ENCODE measurements at places on chromosomes 6 and 20.
A peak's percentile ranks its signal among the peaks of the same experiment; 100 is the strongest.

GRCh38 chr20:31988430-31989015 lies 20.6 kb downstream of the XKR7 start:
- no peaks in the 10 kb centered on the region for H3K27me3 ChIP-seq
- no peak overlapping the region for H3K4me3 ChIP-seq
- H3K4me1 ChIP-seq = no peaks in the 10 kb centered on the region
- no peak for DNase-seq
- H3K27ac ChIP-seq = no peak overlapping the region
- no peaks in the 10 kb centered on the region for H3K36me3 ChIP-seq

- no peak overlapping the region for H3K27ac ChIP-seq
- H3K27me3 ChIP-seq = no peaks in the 10 kb centered on the region
- no peaks in the 10 kb centered on the region for H3K4me1 ChIP-seq
- no peak overlapping the region for H3K4me3 ChIP-seq
These were observed 85.3 kb upstream of the SCP2D1 start for GRCh38 chr20:18728165-18728869.

DNA sequence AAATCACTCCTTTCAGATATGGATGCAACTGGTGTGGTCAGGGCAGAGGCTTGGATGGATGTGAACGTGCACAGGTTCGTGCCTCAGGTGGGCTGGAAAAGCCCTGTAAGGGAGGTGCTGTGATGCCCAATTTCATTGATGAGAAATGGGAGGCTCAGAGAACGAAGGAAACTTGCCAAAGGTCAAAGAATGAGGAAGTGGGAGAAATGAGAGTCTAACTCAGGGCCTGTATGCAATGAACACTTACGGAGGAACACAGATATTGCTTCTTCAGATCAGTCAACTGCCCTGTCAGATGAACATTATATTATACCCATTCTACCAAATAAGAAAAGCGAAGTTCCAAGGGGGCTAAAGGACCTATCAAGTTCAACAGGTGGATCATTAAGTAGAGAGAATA lies 134.7 kb downstream of the RCAN2 start:
- DNase-seq = no peak
- no peak overlapping the region for H3K27ac ChIP-seq
- H3K4me1 ChIP-seq = no peaks in the 10 kb centered on the region
- H3K27me3 ChIP-seq = no peaks in the 10 kb centered on the region

DNA sequence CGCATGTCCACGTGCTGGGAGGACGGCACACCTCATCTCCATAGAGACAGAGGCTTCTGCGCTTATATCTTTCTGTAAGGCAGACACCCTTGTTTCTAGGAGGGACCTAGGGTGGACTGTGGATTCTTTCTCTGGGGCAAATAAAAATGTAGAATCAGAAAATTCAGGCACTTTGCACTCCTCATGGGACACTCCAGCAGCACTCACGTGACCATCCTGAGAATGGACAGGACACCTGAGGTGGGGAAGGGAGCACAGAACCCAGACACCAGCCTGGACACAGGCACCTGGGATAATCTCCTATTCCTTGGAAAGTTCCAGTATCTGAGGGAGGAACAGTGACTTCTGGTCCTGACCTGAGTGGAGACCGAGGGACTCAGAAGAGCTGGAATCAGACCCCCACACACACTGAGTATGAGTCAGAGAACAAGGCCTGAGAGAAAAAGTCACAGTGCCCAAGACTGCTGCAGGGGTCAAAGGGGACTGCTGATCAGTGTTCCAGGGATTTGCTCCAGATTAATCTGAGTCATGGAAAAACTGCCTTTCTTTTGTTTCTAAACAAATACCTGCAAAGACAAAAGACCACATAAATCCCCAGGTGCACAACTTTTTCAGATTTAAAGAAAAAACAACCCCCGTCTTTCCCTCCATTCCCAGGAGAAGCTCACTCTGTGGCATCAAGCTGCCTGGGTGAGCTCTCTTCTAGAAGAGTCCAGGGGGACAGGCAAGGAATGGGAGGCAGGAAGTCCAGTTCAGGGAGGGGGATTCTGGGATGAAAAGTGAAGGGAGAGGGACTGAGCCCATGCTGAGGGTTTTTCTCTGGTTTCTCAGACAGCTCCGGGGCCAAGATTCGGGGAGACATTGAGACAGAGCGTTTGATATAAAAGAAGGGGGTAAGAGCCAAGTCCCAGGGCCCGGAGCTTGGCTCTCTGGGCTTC lies 35.6 kb upstream of the MICB start:
- no peaks in the 10 kb centered on the region for H3K27me3 ChIP-seq
- no peak overlapping the region for H3K27ac ChIP-seq
- no peaks in the 10 kb centered on the region for H3K36me3 ChIP-seq
- H3K4me3 ChIP-seq = no peak overlapping the region
- no peak for DNase-seq

GRCh38 chr20:61710108-61710507 lies 355.6 kb downstream of the TAF4 start:
- no peaks in the 10 kb centered on the region for H3K36me3 ChIP-seq
- no peak for DNase-seq
- H3K4me1 ChIP-seq = no peaks in the 10 kb centered on the region
- H3K4me3 ChIP-seq = no peak overlapping the region
- H3K27ac ChIP-seq = no peak overlapping the region

DNA sequence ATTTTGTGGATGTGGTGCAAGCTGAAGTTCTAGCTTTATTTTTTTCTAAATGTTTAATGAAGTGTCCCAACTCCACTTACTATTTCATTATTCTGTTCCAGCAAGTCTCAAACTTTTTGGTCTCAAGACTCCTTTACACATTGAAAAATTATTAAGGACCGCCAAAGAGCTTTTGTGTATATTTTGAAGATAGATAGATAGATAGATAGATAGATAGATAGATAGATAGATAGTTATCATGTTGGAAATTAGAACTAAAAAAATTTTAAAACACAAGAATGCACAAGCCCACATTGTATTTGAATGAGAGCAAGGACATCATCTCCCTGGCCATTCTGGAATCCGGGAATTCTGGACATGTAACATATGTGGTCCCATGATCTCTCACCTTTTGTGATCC lies 181.2 kb upstream of the SNX9 start:
- no peak overlapping the region for H3K27ac ChIP-seq
- no peaks in the 10 kb centered on the region for H3K36me3 ChIP-seq
- no peaks in the 10 kb centered on the region for H3K4me1 ChIP-seq
- DNase-seq = no peak
- H3K4me3 ChIP-seq = no peak overlapping the region

GRCh38 chr20:4919047-4919704 lies 82.1 kb downstream of the SLC23A2 start:
- no peaks in the 10 kb centered on the region for H3K4me1 ChIP-seq
- no peak overlapping the region for H3K4me3 ChIP-seq
- no peak overlapping the region for H3K27ac ChIP-seq

GRCh38 chr6:44304282-44305199 lies 8.6 kb downstream of the AARS2 start:
- no peak overlapping the region for H3K27ac ChIP-seq
- peaks cover 24% of the 10 kb centered on the region for H3K36me3 ChIP-seq
- H3K27me3 ChIP-seq = no peaks in the 10 kb centered on the region
- DNase-seq = peak; percentile 70
- H3K4me3 ChIP-seq = no peak overlapping the region

GRCh38 chr20:56929606-56930005 lies 300.5 kb downstream of the TFAP2C start:
- no peak overlapping the region for H3K27ac ChIP-seq
- peaks cover 6% of the 10 kb centered on the region for H3K4me1 ChIP-seq
- peaks cover 10% of the 10 kb centered on the region for H3K27me3 ChIP-seq
- no peak overlapping the region for H3K4me3 ChIP-seq
- no peaks in the 10 kb centered on the region for H3K36me3 ChIP-seq
- DNase-seq = peak; percentile 22

GRCh38 chr6:45959534-45960145 lies 56.0 kb downstream of the CLIC5 start:
- no peak overlapping the region for H3K4me3 ChIP-seq
- H3K36me3 ChIP-seq = no peaks in the 10 kb centered on the region
- no peaks in the 10 kb centered on the region for H3K4me1 ChIP-seq
- no peaks in the 10 kb centered on the region for H3K27me3 ChIP-seq
- no peak overlapping the region for H3K27ac ChIP-seq

DNA sequence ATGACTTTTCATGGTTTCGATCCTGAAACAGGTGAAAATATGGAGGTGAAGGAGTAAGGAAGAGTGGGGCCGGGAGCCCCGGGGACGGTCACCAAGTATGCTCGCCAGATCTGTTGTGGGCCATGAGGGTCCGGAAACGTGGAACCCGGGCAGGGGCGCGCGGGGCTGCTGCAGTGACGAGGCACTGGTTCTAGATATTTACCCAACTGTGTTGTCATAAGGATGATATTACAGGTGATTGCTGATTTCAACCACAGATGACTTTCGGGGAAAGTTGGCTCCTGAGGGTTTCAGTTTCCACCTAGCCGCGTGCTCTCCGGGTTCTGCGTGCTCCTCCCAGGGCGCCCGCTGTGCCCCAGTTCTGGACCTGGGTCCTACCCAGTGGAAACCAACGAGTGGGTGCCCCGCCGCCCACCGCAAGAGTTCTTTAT lies 12.2 kb downstream of the RAET1G start:
- DNase-seq = no peak
- no peaks in the 10 kb centered on the region for H3K4me1 ChIP-seq
- no peak overlapping the region for H3K4me3 ChIP-seq
- H3K36me3 ChIP-seq = no peaks in the 10 kb centered on the region

DNA sequence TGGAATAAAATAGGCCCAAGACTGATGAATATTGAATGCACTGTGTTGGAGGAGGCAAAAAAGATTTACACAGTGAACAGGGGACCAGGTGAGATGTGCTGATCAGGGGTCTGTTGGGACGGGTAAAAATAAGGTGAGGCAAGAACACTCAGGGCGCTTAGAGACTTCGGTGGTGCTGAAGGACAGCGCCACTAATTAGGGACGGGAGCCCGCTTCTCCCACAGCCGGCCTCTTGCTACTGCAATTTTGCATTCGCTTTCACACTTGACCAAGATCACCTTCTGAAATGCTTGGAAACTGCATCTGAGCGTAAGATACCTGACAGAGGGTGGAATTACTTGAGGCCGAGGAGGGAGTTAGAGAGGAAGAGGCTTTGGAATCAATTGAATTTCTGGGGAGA lies 7.3 kb downstream of the TFAP2D start:
- peak; percentile 78 for DNase-seq
- no peak overlapping the region for H3K4me3 ChIP-seq
- no peaks in the 10 kb centered on the region for H3K36me3 ChIP-seq
- no peak overlapping the region for H3K27ac ChIP-seq
- H3K27me3 ChIP-seq = peaks cover 91% of the 10 kb centered on the region

DNA sequence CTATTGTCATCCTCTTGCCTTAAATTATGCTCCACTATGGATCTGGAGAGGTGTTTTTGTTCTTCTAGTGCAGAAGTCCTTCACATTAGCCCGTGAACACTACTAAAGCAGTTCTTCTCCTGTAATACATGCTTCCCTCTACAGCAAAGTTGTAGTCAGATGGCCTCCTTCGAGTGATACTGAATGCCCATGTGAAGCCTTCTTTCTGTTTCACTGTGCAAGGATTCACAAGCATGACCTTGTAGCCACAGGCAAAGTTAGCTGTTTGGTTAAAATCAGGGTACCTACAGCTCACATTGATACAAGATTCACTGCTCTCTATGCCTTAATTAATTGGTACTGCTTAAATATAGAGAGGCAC lies 47.6 kb downstream of the ARHGAP18 start:
- no peak overlapping the region for H3K4me3 ChIP-seq
- no peaks in the 10 kb centered on the region for H3K36me3 ChIP-seq
- H3K27ac ChIP-seq = no peak overlapping the region

- no peak for DNase-seq
- no peaks in the 10 kb centered on the region for H3K36me3 ChIP-seq
- H3K4me3 ChIP-seq = no peak overlapping the region
- H3K4me1 ChIP-seq = no peaks in the 10 kb centered on the region
These were observed 4.3 kb downstream of the HLA-DMB start for GRCh38 chr6:32936239-32937152.

- no peak overlapping the region for H3K27ac ChIP-seq
- no peaks in the 10 kb centered on the region for H3K36me3 ChIP-seq
- H3K27me3 ChIP-seq = no peaks in the 10 kb centered on the region
These were observed 28.5 kb upstream of the CITED2 start for GRCh38 chr6:139402876-139403386.

GRCh38 chr6:166478782-166479592 lies 96.2 kb upstream of the MPC1 start:
- H3K4me1 ChIP-seq = no peaks in the 10 kb centered on the region
- no peak overlapping the region for H3K4me3 ChIP-seq
- no peak for DNase-seq
- H3K27ac ChIP-seq = no peak overlapping the region
- H3K36me3 ChIP-seq = no peaks in the 10 kb centered on the region

DNA sequence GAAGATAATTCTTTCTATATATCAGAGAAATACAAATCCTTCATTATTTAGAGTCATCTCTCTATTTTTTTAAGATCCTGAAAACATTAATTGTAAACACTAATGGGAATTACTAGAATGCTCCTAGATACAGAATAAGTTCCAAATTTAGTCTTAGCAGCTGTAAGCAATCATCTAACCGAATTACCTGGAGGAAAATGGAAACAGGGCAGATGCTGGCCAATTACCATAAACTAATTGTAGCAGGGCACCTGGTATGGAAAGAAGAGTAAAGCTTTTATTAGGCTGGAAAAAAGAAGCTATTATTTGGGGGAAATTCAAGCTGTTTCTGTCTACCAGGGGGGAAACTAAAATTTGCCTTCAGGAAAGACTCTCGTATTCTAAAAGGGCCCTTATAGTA lies 257.5 kb downstream of the MMUT start:
- H3K27me3 ChIP-seq = no peaks in the 10 kb centered on the region
- H3K4me3 ChIP-seq = no peak overlapping the region
- no peaks in the 10 kb centered on the region for H3K36me3 ChIP-seq
- no peaks in the 10 kb centered on the region for H3K4me1 ChIP-seq

DNA sequence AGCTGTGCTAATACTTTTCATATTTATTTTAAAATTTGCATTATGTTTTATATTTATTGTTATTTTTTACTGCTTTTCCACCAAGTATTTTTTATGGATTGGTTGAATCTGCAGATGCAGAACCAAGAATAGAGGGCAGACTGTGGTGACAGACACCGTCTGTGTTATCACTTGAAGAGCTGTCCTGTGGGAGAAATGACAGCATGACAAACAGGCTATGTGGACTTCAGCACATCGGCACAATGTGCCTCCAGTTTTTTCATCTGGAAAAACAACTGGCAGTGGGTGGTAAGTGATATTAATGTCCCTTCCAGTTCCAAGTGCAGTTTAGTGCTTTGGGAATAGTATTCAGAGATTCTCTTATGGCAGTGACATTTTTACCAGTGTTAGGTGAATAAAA lies 492.9 kb downstream of the PRKN start:
- no peaks in the 10 kb centered on the region for H3K4me1 ChIP-seq
- H3K27me3 ChIP-seq = no peaks in the 10 kb centered on the region
- H3K4me3 ChIP-seq = no peak overlapping the region

- H3K27ac ChIP-seq = no peak overlapping the region
- H3K27me3 ChIP-seq = no peaks in the 10 kb centered on the region
- no peak overlapping the region for H3K4me3 ChIP-seq
- DNase-seq = no peak
- no peaks in the 10 kb centered on the region for H3K4me1 ChIP-seq
These were observed 41.7 kb upstream of the CITED2 start for GRCh38 chr6:139416146-139416545.

DNA sequence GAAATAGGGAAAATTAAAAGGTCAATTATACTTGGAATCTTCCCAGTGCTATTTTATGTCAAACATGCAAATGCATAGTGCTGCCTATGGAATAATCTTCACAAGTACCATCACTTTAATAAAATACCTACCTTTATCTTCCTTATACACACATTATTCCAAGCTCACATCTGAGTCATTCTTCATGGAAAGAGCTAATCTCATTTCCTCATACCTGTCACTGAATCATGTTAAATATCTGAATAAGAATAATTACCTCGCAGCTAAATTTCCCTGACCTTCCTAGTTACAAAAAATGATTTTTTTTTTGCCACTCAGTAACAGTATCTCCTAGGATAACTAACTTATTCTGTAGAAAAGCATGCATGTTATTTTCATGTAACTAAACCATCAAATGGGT lies 661.4 kb upstream of the HS3ST5 start:
- H3K36me3 ChIP-seq = no peaks in the 10 kb centered on the region
- DNase-seq = no peak
- no peaks in the 10 kb centered on the region for H3K4me1 ChIP-seq
